Activated CD4-positive, alpha-beta T cell treated with anti-CD3 and anti-CD28 coated beads, Interleukin-2, amount 50 U/mL, for 24 hours (primary cell): ENCODE measurements at places on chromosomes 6 and 20.

- DNase-seq, result no peak
Observed at GRCh38 chr6:4262526-4262925, 127.2 kb upstream of the ECI2 start.

- no peak for DNase-seq
Observed at GRCh38 chr6:90021711-90022110, 127.4 kb downstream of the GJA10 start.

- DNase-seq, result no peak
Observed at GRCh38 chr20:41559658-41560057, 58.5 kb downstream of the CHD6 start.

DNA sequence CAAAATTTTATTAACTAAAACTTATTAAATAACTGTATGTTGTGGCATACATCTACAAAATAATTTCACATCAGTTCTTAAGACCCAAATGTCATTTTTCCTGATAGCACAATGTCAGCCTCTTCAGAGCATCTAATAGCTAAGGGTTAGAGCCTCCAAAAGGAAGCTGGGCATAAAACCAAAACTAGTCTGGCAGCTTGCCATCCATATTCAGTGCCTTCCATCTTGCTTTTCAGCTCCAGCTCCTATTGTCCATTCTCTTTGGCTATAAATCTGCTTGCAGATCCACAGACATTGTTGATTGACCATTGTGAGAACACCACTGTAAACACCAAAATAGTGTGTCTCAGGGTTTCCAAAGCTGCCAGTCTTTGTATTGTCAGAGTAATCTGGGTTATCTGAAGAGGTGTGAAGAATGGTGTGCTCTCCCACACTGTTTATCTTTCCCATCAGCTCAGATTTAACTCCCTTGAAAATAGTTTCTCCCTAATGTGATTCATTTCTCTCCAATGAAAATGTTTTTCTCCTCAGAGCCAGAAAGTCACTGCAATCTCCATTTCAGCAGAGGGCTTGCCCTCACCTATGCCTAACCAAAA, 154.8 kb upstream of the KCNQ5 start:
- no peak for DNase-seq

- DNase-seq, result no peak
Observed at GRCh38 chr6:162178666-162179065, 548.9 kb downstream of the PRKN start.

GRCh38 chr6:87636315-87636714, 46.4 kb downstream of the ORC3 start:
- no peak for DNase-seq

DNA sequence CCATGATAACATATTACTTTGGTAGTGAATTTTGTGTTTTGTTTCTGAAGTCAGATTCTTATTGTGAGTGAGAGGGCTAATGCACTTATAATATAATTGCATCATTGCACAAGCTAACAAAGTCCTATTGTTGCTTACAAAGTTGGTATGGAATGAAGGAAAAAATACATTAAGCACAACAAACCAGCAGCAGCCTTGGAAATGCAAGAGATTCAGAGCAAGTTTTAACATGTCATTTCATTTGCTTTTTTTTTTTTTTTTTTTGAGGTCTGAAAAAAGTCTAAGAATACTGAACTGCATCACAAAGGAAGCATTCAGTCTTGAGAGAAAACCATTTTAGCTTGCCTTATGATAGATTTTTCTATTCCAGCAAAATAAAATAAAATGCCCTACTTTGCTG, 57.6 kb downstream of the PLCB4 start:
- no peak for DNase-seq

DNA sequence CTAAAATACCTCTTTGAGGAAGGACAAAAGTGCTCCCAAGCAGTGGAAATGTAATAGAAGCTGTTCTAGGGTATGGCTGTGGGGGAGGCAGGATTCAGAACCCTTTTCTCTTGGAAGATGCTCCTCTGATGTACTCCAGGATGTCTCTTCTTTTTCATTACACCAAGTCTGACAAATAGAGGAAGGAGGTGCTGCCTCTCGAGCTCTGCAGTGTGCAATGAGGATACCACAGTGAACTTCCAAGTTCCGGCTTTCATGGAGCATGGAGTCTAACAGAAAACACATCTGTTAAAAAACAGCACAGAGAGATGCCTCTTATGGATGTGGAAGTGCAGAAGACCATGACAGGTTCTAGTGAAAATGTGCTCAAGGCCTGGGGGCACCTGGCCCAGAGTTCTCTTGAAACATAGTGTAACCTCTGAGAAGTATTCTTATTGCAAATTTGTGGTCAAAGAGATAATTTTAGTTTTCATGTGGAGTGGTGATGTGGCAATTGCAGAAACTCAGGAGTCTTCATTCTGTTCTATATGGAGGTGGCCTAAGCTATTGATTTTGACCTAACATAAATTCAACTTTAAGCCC, 362.0 kb upstream of the CITED2 start:
- no peak for DNase-seq
